SW 1271 (cell line): ENCODE measurements at places on chromosomes 13 and 19.

DNA sequence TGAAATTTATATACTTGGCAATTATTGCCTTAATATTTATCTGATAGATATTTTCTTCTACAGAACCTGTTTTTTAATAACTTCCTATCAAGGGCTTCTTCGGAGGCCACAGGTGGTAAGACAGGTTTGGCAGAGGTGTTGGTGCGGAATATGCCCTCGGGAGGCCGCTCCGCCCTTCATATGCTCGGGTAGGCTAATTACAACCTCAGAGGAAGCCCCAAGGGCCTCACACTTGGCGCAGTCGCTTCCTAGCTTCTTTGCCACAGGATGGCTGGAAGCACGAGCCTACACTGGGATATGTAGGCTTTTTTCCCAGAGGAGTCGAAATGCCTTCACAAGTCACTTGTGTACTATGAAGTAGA is 68.8 kb downstream of the LMO7 start:
- DNase-seq: no peak

GRCh38 chr13:47005756-47006414 is 109.0 kb upstream of the HTR2A start:
- no peak for DNase-seq

- DNase-seq: no peak
Observed at GRCh38 chr19:51002089-51002532, 707 bp upstream of the KLK8 start.

- DNase-seq: no peak
Observed at GRCh38 chr13:79723519-79724024, 242.6 kb downstream of the NDFIP2 start.

GRCh38 chr13:99659226-99659625 is 158.0 kb downstream of the TM9SF2 start:
- DNase-seq: no peak

- no peak for DNase-seq
Observed at GRCh38 chr13:109951491-109951890, 165.1 kb upstream of the IRS2 start.

- no peak for DNase-seq
Observed at GRCh38 chr13:60214213-60215055, 50.7 kb upstream of the DIAPH3 start.

DNA sequence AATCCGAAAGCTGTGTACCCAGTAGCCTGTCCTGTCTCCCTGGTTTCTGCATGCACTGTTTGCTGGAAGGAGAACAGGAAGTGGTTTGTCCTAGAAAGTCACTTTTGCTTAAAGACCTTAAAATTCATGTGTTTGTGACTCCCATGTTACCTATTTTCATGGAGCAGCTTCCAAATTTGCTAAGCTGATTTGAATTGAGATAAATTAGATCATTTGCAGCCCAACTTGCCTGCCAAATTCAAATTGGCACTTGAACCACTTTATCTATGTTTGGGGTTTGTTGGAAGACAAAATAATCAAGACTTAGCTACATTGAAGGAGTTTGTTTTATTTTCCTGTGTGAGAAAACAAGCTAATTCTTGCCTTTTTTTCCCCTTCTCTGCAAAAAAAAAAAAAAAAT is 532.5 kb downstream of the DIAPH3 start:
- no peak for DNase-seq

GRCh38 chr19:14530506-14530905 is 1.1 kb downstream of the TECR start:
- no peak for DNase-seq

DNA sequence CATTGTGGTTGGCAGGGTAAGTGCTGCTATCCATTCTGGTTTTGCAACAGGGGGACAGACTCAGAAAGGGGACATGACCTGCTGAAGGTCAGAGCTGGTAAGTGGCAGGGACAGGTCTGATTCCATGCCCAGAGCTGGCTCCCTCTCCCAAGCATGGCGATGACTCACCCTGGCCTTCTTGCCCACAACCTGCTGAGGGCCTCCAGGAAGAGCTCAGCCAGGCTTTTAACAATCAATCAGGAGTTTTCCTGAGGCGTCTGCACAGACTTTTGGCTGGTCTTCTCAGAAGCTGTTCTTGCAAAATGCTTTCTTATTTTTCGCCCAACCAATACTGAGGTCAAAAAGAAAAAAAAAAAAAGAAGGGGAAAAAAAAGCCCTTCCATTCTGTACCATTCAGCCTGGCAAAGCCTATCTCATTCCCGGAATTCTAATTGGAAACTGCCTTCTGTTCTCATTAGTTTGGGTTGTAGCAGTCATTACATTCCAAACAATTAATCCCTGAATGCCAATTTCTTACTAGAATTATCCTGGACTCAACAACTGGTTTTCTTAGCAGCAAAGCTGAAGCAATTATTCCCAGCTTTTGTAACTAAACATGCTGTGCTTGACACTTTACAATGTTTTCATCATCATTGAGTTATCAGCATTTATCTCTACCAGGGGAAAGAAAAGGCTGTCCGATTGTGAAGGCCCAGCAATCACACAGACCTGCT is 17.7 kb downstream of the SIAH3 start:
- no peak for DNase-seq
